C1 segment of cervical spinal cord (tissue), 14 donors: ENCODE measurements at places on chromosomes 13 and 19.

GRCh38 chr13:37651891-37652290 is 53.3 kb upstream of the POSTN start:
- no peak for DNase-seq

GRCh38 chr19:13005861-13006370 is 10.6 kb downstream of the NFIX start:
- DNase-seq: no peak

GRCh38 chr19:5957170-5957569 is 20.8 kb downstream of the RANBP3 start:
- DNase-seq: no peak

DNA sequence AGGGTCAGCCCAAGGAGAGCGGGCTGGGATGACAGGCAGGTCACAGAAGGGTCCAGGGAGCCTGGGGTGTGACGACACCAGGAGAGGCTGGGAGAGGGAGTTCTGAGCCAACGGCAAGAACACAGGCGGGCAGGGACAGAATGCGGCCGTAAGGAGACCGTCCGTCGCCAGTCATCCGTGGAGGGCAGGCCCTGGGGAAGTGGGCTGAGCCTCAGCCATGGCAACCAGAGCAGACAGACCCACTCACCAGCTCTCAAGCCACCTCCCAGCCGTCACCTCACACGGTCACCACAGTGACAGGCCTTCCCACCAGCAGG is 3.7 kb upstream of the TMEM86B start:
- no peak for DNase-seq

DNA sequence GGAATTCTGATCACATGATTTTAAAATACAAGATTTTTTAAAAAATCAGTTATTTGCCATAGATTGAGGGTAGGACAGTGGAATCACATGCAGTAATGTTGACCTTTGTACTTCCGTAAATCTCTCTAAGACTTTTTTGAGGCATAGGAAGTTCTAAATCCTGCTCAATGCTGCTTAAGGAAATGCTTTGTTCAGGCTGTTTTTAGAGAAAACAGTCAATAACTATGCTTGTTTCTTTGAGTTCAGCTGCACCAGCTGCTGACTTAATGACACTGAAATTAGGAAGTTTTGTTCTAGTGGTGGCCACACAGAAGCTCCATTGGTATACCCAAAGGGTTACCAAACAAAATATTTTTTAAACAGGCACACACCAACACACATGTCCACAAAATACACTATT is 60.9 kb downstream of the KLF12 start:
- DNase-seq: no peak

DNA sequence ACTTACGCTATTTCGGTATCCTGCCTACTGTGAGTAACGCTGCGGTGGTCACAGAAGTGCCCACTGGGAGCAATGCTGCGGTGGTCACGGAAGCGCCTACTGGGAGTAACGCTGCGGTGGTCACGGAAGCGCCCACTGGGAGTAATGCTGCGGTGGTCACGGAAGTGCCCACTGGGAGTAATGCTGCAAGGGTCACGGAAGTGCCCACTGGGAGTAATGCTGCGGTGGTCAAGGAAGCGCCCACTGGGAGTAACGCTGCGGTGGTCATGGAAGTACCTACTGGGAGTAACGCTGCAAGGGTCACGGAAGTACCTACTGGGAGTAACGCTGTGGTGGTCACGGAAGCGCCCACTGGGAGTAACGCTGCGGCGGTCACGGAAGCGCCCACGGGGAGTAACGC is 52.1 kb upstream of the SOX1 start:
- no peak for DNase-seq

- DNase-seq: no peak
Observed at GRCh38 chr13:113373811-113374485, 10.0 kb upstream of the GRTP1 start.

DNA sequence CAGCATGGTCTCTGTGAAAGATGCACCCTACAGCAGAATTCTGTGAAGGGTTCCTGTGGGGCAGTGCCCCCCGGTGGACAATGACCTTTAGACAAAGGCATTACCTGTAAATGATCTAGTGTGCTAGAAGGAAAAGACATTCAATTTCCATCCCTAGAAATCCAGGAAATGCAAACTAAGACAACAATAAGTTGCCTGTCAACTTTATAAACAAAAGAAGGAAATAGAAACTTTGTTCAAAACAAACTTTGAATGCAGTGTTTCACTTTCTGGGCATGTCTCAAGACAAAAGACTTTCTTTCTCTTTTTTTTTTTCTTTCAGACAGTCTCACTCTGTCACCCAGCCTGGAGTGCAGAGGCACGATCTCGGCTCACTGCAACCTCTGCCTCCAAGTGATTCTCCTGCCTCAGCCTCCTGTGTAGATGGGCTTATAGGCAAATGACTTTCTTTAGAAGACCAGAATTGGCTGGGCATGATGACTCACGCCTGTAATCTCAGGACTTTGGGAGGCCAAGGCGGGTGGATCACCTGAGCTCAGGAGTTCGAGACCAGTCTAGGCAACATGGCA is 15.5 kb downstream of the TEX101 start:
- DNase-seq: no peak

DNA sequence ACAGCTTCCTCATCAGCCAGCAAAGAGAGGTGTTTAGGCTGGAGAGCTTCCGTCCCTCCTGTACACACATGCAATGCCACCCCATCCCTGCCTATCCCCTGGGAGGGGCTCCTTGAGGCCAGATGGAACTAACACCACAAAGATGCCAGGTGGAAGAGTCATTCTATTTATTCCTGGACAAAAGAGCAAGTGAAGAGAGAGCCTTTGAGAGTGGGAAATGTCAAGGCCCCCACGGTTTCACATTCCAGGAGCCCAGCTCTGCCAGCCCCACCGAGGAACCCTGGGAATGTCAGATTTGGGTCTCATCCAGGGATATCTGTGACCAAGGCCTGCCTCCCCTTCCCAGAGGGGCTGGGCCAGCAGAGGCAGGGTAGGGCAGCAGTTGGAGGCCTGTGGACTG is 30.8 kb upstream of the IGFL1 start:
- no peak for DNase-seq

- no peak for DNase-seq
Observed at GRCh38 chr19:44718441-44719261, 19.7 kb downstream of the CEACAM16 start.

DNA sequence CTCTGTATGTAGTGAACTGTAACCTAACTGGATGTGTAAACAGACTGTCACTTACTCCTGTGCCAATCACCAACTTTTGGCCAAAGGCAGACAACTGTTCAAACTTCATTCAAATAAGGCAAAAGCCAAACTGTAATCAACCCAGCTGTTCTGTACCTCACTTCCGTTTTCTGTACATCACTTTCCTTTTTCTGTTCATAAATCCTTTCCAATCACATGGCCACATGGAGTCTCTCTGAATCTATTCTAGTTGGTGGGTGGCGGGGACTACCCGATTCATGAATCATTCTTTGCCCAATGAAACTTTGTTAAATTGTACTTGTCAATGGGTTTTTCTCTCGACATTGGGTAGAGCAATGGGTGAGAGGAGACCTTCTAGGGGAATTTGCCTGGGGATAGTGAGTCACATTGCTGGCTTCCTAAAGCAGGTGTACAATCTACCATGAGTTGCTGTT is 178.3 kb upstream of the RFC3 start:
- no peak for DNase-seq

DNA sequence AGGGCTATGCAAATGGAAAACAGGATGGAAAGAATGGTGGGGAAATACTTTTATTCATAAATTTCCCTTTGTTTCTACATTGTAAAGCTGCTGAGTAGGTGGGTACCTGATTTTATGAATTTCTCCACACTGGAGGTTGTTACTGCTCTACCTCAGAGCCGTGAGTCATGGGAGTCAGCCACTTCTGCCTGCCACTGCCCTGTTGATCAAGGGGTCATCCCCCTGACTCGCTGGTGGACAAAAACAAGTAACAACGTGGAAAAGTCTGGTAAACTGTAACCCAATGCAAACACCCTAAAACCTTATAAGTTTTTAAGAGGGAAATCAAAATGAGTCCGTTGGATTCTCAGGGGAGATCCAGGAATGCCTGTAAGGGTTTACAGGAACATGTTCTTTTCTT is 329.5 kb downstream of the ATP8A2 start:
- DNase-seq: no peak

DNA sequence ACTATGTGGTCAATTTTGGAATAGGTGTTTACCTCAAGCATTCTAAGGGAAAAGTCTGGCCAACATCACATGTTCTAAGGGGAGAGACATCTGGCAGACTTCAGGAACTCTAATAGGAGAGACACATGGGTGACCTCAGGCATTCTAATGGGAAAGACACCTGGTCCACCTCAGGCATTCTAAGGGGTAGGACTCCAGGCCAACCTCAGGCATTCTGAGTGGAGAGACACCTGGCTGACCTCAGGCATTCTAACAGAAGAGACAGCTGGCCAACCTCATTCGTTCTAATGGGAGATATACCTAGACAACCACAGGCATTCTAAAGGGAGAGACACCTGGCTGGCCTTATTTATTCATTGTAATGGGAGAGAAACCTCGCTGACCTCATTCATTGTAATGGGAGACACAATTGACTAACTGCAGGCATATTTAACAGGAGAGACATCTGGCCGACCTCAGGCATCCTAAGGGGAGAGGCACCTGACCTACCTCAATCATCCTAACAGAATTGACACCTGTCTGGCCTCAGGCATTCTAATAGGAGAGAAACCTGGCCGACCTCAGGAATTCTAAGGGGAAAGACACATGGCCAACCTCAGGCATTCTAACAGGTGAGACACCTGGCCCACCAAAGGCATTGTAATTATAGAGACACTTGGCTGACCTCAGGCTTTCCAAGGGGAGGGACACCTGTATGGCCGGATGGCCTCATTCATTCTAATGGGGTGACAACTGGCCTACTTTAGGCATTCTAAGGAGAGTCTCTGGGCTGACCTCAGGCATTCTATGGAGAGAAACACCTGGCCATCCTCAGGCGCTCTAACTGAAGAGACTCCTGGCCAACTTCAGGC is 1346.8 kb downstream of the UQCRFS1 start:
- DNase-seq: no peak

- DNase-seq: no peak
Observed at GRCh38 chr13:20482275-20482761, 43.3 kb downstream of the CRYL1 start.

- no peak for DNase-seq
Observed at GRCh38 chr19:44741258-44741731, 7.2 kb upstream of the BCL3 start.

- no peak for DNase-seq
Observed at GRCh38 chr19:2428321-2428690, 920 bp upstream of the TIMM13 start.

GRCh38 chr13:113607889-113608635 is 23.5 kb downstream of the TFDP1 start:
- DNase-seq: no peak

- DNase-seq: no peak
Observed at GRCh38 chr19:46603195-46603637, 2.1 kb downstream of the CALM3 start.

- no peak for DNase-seq
Observed at GRCh38 chr19:23991170-23991569, 76.5 kb downstream of the ZNF726 start.

DNA sequence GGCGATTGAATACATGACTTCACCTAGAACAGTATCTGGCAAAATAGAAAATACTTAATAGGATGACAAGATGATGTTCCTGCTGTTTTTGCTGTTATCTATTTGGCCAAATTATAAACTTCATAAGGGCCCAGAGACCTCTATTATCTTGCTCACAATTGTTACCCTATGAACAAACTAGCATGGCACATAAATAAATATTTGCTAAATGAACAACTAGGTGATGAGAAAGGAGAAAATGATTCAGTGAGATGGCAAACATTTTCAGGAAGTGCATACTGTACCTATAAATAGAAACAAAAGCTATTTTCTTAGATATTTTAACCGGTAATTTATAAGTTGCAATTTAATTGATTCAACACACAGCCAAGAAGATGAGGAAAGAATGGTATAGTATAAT is 78.4 kb downstream of the FAM216B start:
- DNase-seq: no peak

DNA sequence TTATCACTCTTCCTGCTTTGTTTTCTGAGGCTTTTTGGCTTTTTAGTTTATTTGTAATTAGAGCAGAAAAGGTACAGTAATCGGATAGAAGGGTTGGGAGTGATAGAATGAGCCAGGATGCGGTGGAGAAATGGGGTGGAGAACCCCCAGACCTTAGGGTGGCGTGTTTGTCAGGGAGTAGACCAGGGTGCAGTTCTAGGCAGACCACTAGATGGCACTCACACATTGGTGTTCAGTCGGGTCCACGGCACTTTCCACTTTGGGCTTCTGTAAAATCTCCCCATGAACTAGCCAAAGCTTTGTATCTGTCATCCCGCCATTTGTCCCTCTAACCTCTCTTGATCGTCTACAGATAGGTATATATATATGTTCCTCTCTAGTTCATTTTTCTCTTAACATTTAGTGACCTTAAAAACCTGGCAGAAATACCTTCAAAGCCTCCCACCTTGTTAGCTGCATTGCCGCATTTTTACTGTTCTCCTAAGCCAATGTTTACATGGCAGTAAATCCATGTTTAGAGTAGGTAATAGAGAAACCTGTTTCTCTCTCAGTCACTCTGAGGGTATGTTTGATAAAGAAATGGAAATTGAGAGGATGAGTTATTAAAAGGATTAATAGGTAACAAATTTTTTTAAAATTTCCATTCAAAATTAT is 154.9 kb downstream of the TM9SF2 start:
- DNase-seq: peak; percentile 20

DNA sequence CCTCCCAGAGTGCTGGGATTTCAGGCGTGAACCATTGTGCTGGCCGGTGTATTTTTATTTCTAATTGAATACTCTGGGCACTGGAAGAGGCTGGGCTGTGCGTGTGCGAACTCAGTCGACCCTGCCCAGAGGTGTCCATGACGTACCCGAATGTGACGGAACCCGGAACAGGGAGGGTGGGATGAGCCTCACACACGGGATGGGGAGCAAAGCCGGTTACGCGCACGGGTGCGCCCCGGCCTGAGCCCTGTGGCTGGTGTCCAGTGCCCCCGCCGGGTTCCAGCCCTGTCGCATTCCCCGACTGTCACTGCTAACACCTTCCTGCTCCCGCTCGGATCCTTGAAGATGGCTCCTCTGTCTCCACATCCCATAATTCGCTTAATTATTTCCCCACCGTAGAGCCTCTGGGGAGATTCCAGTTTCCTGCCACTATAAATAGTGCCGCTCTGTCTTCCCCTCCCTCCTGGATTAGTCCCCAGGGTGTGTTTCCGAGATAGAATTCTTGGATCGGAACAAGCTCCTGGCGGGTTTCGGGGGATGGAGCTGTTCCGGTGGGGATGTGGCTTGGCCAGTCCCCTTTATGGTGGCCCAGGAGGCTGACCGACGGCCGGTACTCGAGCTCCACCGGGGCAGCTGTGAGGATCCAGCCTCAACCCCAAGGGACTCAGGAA is 22.0 kb downstream of the SBNO2 start:
- no peak for DNase-seq

DNA sequence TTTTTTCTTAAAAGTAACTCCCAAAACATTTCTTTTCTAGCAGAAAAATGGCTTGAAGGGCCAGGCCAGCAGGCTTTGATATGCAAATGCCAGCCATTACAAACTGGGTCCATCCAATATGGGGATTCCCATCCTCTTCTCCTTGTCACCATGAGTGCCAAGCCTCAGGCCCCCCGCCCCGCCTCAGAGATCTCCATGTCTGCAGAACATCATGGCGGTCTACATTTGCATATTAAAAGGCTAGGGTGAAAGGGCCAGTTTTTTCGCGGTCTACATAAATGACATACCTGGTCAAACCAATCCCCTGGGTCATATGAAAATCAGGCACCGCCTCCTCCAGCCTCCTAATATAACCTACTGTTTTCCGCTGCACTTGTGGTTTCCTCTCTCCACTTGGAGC is 1327.6 kb downstream of the UQCRFS1 start:
- no peak for DNase-seq

GRCh38 chr13:66139701-66140100 is 1090.4 kb downstream of the PCDH9 start:
- no peak for DNase-seq
